Right renal cortex interstitium (tissue), 3 donors: ENCODE measurements at places on chromosomes 3 and 15.

- no peak for DNase-seq
Measured at GRCh38 chr3:154180836-154181691, 59.9 kb downstream of the ARHGEF26 start.

DNA sequence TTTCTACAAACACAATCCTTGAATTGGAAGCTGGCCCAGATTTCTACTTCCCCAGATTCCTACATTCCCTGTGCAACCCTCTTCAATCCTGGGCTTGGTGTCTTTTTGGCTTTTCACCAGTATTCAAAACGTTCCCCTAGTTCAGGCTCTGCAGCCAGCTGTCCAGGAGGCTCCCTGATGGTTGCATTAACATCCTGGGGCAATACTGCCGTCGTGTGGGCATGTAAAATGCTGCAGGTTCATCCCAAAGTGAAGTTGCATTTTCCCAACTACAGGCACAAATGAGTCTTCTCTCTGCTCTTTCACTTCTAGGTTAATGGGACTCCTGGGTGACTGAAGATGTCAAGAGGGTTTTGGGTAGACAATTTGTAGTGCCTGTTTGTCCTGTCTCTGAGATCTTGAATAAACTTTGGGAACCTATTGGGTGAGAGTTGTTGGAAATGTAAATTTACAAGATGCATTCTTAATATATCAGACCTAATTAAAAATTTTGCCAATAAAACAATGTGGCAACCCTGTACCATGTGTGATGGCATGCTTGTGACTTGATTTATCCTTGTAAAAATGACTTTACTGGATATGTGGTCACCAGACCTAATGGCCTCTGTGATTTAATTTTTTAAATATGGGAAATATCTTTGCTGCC is 28.6 kb downstream of the SOX14 start:
- no peak for DNase-seq

DNA sequence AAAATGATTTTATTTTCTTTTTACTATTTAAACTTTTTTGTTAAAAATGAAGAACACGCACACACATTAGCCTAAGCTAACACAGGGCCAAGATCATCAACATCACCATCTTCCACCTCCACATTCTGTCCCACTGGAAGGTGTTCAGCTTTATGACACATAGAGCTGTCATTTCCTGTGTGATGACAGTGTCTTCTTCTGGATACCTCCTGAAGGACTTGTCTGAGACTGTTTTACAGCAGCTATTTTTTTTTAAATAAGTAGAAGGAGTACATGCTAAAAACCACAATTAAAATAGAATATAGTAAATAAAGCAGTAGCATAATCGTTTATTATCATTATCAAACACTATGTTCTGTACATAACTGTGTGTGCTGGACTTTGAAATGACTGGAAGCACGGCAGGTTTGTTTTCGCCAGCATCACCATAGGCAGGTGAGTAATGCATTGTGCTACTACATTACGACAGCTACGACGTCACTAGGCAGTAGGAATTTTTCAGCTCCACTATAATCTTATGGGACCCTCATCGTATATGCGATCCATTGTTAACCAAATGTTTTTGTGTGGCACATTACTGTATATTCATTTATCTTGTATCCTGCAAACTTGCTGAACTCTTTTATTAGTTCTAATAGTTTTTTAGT is 72.8 kb downstream of the KLF15 start:
- no peak for DNase-seq

GRCh38 chr3:193943851-193944517 is 192.0 kb upstream of the HES1 start:
- DNase-seq, result no peak

DNA sequence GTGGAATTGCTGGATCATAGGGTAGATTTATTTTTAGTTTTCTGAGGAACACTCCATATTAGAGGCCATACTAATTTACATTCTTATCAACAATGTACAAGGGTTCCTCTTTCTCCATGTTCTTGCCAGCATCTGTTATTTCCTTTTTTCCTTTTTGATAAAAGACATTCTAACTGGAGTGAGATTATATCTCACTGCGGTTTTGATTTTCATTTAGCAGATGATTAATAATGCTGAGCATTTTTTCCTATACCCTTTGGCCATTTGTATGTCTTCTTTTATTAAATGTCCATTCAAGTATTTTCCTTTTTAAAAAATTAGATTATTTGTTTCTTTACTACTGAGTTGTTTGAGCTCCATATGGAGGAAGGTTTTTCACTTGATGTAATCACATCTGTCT is 1189.5 kb downstream of the ZPLD1 start:
- no peak for DNase-seq

GRCh38 chr15:66966256-66966655 is 99.1 kb upstream of the SMAD3 start:
- DNase-seq, result no peak

DNA sequence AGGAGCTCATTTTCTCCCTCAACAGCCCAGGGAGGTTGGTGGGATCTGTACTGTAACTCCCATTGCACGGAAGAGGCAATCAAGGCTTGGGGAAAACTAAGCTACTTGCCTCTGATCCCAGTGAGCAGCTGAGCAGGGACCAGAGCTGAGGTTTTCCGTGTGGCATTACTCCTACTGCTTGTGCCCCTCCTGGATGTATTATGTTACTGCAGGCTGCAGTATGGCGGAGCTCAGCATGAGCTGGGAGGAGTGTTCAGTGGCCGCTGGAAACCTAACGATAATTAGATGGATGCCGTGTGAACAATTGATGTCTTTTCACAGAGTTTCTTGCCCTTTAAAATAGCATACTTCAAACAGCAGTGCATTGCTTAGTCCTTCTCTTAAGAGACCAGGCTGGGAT is 2.0 kb upstream of the TPRG1 start:
- DNase-seq, result no peak

GRCh38 chr15:58424722-58425121 is 7.1 kb upstream of the LIPC start:
- DNase-seq, result no peak

DNA sequence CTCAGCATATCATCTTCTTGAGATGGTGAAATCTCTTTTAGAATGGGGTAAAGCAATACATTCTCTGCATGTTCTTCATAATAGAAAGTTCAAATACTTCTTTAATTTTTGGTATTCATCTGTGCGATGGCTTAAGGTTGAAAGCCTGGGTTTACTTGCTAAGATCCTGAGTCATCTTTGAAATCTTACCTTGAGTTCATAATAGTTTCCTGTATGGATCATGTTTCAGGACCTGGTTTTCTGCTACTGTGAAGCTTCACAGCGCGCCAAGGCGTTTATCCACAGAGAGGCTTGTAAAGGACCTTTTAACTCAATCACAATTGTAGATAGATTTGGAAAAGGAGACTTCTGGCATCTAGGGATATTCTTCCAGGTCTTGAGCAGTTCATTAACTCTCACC is 39.0 kb downstream of the MED12L start:
- DNase-seq, result no peak

DNA sequence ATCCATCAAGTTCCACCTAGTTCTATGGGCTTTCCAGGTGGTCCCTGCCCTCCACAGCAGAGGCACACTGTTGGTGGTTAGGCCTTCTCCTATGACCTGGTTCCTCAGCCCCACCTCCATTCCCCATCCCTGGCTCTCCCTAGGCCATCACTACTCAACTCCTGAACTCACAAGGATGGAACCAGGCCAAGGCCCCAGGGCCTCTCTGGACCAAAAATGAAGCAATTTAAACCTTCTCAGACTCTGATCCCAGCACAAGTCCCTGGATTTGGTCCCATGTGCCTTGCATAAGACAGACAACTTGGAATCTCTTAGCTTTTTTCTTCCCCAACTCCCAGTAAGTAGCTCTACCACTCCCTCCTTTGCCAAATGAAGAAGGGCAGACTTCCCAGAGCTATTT is 14.4 kb upstream of the ACAN start:
- DNase-seq, result no peak
